ENCODE measurements at places on chromosomes 6 and 20.

DNA sequence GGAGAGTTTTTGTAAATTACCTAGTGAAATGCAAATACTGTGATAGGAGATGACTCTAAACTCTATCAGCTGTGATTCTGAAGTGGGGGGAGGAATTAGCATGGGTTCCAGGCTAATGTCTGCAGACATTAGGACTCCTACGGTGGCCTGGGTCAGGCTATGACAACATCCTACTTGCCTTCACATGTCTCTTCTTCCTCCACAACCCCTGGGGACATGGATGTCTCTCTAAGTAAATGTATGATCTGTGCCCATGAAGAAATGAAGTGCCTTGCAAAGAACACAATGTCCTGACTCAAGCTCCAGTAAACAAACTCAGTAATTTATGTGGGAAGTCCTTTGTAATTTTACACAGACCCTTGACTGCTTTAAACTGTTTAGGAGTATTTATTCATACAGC is 165.8 kb upstream of the EEF1E1 start:
- DNase-seq, result no peak

GRCh38 chr6:45677381-45678284 is 299.9 kb upstream of the SUPT3H start:
- DNase-seq, result no peak

DNA sequence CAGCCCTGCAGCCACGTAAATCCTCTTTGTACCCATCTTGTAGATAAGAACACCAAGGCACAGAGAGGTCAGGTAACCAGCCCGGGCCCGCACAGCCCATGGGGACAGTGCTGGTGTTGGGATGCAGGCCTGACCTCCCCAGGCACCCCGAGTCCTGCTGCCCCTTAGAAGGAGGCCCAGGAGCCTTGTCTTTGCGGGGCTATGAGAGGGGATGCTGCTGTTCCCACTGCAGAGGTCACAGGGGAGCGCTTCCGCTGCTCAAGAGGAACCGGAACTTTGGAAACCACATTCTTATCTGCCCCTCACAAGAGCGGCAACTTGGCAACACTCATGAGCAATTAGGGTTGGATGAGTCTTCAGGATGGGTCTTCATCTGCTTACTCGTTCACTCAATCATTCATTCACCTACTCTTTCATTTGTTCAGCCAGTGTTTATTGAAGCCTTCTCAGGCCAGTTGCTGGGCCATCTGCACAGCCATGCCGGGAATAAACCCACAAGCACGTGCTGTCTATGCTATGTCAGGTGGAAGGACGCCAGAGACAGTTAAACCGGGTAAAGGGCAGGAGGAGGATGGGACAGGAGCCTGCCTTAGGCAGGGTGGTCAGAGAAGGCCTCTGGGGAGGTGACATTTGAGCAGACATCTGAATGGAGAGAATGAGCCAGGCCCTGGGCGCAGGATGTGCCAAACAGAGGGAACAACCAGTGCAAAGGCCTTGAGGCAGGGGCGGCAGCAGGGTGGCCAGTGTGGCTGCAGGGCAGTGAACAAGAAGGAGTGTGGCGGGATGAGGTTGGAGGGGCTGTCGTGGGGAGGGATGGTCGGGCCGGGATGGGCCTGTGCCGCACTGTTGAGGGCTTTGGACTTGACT is 60.8 kb downstream of the RBM38 start:
- DNase-seq, result no peak

DNA sequence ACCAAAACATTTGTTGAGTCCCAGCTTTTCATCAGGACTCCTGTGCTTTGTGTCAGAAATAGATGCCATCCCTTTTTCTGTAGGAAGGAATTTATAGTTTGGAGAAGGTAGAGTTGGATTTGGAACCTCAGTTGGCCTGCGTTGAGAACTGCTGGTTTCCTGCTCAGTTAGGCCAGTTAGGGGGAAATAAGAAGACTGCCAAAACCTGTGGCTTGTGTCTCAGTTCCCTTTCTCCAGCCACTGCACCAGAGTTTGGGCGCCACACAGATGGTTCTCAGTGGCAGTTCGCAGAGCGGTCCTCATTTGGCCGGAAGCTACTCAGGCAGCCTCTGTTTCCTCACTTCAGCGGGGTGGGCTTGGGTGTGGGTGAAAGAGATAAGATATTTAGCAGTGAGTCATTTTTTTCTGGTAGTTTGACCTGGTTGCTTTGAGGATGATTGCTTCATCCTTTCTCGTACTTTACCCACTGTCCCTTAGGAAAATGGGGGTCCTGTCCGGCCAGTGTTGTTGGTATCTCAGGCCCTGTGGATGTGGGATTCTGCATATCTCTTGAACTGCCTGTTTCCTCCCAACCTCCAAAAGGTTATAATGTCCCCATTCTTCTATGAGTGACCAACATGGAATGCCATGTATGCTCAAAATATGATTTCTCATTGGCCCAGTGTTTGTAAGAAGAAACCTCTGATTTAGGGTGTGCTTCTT is 53.7 kb downstream of the JARID2 start:
- no peak for DNase-seq

- DNase-seq, result no peak
Observed at GRCh38 chr6:37756135-37756534, 58.5 kb upstream of the MDGA1 start.

DNA sequence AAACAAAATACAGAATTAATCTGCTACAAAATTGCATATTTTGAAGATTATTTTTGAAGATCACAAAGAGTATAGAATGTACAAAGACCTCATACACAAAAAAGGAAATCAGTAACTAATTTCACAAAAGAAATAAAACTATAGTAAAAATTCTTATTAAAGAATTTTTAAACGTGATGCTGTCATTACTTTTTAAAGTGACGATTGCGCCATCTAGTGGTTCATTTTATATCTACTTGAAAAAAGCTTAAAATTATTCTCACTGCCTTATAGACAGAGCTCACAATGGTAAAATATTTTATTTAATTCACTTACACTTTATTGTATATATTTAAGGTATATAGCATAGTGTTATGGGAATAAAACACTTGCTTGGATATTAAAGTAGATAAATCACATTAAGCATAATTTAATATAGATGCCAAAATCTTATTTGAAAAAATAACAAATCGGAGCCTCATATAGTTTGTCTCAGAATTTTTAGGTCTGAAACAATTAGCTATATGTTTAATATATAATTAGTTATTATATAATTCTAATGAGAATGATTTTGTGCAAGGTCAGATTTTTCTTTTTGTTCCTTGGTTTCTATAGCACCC is 128.8 kb downstream of the PHF3 start:
- DNase-seq, result no peak

- DNase-seq, result peak; percentile 99
Observed at GRCh38 chr6:10722820-10723566, at the start of gene TMEM14C. TMEM14C (plus strand) TSS chr6:10723070; CDS start chr6:10724614, 1,544 bp downstream.

GRCh38 chr6:41122373-41122772 is 31.8 kb downstream of the TREML1 start:
- DNase-seq, result no peak

GRCh38 chr6:107697682-107698081 is 126.4 kb downstream of the SCML4 start:
- DNase-seq, result no peak

- no peak for DNase-seq
Observed at GRCh38 chr20:63238514-63239125, 2.9 kb downstream of the BIRC7 start.

GRCh38 chr6:167896648-167897047 is 69.9 kb downstream of the AFDN start:
- no peak for DNase-seq

GRCh38 chr6:81465859-81466258 is 286.6 kb downstream of the TENT5A start:
- DNase-seq, result no peak

DNA sequence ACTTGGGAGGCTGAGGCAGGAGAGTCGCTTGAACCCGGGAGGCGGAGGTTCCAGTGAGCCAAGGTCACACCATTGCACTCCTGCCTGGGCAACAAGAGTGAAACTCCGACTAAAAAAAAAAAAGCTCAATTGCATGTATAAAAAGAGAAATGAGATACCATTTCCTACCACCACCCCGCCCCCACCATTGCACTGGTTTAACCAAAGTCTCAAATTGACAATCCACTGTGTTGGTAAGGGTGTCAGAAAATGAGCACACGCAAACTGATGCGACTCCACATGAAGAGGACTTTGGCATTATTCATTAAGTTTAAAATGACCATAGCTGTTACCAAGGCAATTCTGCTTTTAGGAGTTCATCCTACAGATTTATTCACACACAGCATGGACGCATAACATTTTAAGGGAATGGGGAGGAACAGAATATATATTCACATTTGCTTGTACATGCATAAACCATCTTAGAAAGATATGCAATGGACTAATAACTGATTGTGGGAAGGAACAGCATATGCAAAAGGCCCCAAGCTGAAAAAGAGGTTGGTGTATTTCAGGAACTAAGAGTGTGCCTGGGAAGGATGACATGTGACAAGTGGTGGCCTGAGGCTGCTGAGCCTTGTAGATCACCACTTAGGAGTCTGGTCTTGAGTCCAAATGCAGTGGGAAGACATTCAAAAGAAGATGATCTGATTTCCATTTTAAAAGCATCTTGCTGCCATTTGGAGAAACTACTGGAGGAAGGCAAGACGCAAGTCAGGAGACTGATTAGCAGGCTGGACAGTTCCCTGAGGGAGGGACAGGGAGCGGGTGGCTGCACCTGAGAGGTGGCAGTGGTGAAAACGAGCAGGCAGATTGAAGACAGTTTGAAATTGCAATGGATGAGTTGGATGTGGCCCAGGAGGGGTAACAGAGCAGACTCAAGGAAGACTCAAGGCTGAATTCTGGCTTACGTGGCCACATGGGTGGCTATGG is 37.2 kb upstream of the PTPN1 start:
- DNase-seq, result no peak

- DNase-seq, result no peak
Observed at GRCh38 chr6:132316970-132317369, 84.3 kb downstream of the MOXD1 start.

DNA sequence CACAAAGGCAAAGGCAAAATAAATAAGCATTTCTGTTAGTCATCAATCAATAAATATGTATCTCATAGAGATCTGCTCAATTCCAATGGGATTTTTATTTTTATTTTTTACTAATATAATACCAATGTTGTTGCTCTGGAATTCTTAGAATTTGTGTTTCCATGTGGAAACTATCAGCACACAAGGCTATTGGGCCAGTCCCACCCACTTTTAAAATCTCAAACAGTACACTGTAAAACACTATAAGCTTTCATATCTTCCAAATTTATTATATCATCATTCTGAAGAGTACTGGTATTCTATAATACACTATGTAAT is 563.8 kb upstream of the MARCKS start:
- DNase-seq, result no peak

Data from ecto neural progenitor cell (in vitro differentiated cells).